ENCODE measurements at places on chromosomes 3 and 15. TPM values are rescaled to one million over a fixed set of nuclear protein-coding genes. Genes with fewer than 3 reads are reported as not detected.
A peak's percentile ranks its signal among the peaks of the same experiment; 100 is the strongest.

DNA sequence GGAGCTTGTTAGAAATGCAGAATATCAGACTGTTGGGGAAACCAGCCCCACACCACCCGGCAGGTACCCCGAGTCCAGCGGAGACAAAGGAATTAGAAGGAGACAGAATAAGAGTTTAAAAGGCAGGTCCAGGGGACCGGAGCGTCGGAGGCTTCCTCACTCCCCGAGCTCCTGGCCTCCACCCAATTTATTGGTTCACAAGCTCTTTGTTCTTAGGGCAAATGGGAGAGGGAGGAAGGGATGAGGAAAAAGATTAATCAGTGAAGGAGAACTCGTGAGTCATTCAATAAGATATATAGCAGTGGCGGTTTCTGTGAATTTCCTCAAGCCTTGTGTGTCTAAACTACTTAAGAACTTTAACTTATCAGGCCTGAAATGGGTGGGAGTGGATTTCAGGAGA, 32.1 kb upstream of the WDR72 start:
- H3K4me3 ChIP-seq, result peak overlapping the region; percentile 22
- no peaks in the 10 kb centered on the region for H3K36me3 ChIP-seq
- H3K4me1 ChIP-seq, result peaks cover 40% of the 10 kb centered on the region
- H3K27me3 ChIP-seq, result no peaks in the 10 kb centered on the region

The ARIH2 gene
- 109 TPM for total RNA-seq

DNA sequence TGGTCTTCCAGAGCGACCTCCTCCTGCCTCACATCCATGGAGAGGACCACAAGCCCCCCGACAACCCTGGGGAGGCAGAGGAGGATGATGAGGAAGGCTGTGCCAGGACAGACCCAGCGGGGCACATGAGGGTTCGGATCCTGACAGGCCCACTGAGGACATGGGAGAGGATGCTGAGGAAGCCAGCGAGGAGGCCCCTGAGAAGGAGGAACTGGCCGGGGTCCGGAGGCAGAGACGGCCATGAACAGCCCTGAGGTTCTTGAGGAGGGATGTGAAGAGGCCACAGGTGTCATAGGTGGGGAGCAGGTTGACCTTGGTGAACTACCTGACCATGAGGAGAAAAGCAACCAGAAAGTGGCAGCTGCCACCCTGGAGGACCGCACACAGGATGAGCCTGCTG, 54.9 kb upstream of the WNT7A start:
- H3K4me3 ChIP-seq, result no peak overlapping the region
- no peak overlapping the region for H3K27ac ChIP-seq
- H3K27me3 ChIP-seq, result peaks cover 36% of the 10 kb centered on the region
- H3K4me1 ChIP-seq, result no peaks in the 10 kb centered on the region
- H3K36me3 ChIP-seq, result no peaks in the 10 kb centered on the region
- no peak for DNase-seq

DNA sequence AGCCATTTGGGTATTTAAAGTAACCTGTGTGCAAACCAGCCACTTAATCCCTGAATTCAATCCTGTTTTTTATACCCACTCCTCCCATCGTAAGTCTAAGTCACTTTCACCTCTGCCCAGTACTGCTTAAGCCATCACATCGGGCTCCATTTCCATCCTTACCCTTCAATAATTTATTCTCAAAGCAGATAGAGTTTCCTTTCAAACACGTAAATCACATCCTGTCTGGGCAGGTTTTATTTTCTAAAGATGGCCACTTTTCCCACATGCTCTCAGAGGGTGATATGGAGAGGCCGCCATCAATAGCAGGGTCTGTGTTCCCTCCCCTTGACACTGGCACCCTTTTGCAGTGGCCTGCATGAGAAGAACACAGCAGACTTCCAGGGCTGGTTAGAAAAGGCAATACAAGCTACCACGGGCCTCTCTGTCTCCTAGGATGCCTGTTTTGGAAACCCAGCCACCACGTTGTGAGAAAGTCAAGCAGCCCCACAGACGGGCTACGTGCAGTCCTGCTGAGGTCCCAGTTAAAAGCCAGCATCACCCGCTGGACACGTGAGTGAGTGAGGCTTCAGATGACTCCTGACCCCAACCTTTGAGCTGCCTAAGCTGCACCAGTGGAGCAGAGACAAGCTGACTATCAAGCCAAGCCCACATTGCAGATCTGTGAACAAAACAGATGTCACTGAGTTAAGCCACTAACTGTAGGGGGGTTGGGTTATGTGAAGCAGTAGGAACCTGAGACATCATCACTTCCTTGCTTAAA, 241.8 kb upstream of the SLCO3A1 start:
- no peak overlapping the region for H3K4me3 ChIP-seq
- H3K27ac ChIP-seq, result no peak overlapping the region
- H3K36me3 ChIP-seq, result no peaks in the 10 kb centered on the region
- H3K4me1 ChIP-seq, result no peaks in the 10 kb centered on the region
- no peak for DNase-seq

- no peak for DNase-seq
- peaks cover 28% of the 10 kb centered on the region for H3K4me1 ChIP-seq
- H3K27me3 ChIP-seq, result no peaks in the 10 kb centered on the region
- H3K27ac ChIP-seq, result peak overlapping the region; percentile 34
- H3K36me3 ChIP-seq, result no peaks in the 10 kb centered on the region
- no peak overlapping the region for H3K4me3 ChIP-seq
These were observed 231.6 kb upstream of the GOLGA6L4 start for GRCh38 chr15:84003791-84004503.

- no peak for DNase-seq
- H3K4me3 ChIP-seq, result no peak overlapping the region
- H3K36me3 ChIP-seq, result no peaks in the 10 kb centered on the region
- H3K4me1 ChIP-seq, result no peaks in the 10 kb centered on the region
- H3K27ac ChIP-seq, result no peak overlapping the region
These were observed 223.4 kb downstream of the SNRPN start for GRCh38 chr15:25177955-25178801.

The MOBP gene
- total RNA-seq, result 0.57 TPM

The GPR160 gene
- 53.8 TPM for total RNA-seq

DNA sequence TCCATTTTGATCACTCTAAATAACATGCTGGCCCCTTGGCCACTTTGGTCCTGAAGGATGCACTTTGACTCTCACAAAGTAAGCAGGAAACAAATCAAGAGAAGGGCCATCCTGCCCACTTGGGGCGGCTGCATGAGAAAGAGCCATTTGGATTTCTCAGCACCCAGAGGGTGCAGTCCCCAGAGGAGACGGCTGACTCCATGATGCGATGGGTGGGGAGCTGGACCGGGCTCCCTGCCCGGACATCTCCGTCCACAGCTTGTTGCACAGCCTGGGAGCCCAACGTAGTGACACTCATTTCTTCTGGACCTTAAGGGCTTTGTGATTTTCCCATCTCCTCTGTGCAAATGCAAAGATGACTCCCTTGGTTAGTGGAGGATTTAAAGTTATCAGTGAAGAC, 4.0 kb upstream of the HRH1 start:
- no peak overlapping the region for H3K27ac ChIP-seq
- no peak for DNase-seq
- H3K4me1 ChIP-seq, result peaks cover 15% of the 10 kb centered on the region
- no peaks in the 10 kb centered on the region for H3K36me3 ChIP-seq

DNA sequence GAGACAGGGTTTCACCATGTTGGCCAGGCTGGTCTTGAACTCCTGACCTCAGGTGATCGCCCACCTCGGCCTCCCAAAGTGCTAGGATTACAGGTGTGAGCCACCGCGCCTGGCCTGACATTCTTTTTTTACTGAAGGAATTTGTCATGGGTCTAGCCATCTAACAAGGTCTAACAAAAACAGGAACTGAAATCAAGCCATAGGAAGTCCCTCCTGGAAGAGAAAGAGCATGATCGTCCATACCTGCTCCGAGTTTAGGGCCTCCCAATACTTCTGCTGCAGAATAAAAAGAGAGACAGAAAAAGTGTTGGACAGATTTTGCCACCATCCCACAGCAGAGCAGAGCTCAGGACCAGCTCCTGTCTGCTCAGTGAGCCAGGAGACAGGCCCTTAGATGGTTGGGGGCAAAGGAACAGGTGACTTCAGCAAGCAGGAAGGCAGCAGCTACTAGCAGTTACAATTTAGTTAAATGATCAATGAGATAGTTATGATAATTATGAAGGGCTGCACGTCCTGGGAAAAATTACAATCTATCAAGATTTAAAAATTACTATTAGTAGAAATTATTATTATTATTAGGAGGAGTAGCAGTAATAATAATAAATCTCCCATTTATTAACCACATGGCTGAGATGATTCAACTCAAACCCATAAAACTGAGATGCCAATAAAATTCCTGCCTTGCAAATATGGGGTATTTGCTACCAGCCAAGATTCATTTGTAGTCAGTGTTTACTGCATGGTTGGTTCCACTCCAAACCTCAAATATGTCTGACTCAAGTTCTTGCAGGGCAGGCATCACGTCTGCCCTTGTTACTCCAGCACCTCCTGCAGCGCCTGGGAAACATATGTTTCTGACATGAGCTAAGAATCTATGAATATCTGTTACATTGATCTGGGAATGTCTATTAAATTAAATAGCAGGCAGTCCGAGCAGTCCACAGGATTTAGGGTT, 40.1 kb downstream of the TMEM44 start:
- no peak overlapping the region for H3K4me3 ChIP-seq
- H3K27me3 ChIP-seq, result no peaks in the 10 kb centered on the region
- peak; percentile 78 for DNase-seq

The SCN11A gene
- total RNA-seq, result not detected

DNA sequence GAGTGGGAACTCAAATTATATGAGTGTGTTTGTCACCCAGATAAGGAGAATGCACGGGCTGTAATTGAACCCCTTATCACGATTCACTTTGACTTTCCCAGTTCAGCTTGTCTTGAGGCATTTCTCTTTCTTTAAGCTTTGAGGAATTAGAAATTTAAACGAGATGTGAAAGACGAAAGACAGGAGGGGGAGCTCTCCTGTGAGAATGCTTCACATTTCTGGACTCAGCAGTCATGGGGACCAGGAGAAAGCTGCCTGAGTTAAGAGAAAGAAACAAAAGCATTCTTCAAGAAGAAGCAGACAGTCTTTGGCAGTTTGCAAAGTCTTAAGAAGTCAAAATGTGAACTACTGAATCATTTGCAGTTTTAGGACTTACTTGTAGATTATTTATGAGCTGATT, 205.6 kb downstream of the NECTIN3 start:
- no peak overlapping the region for H3K4me3 ChIP-seq
- DNase-seq, result no peak
- no peak overlapping the region for H3K27ac ChIP-seq
- H3K4me1 ChIP-seq, result peaks cover 9% of the 10 kb centered on the region
- H3K36me3 ChIP-seq, result no peaks in the 10 kb centered on the region

The RBSN gene
- 21.2 TPM for total RNA-seq

The GP5 gene
- total RNA-seq, result 0.21 TPM

The LARP6 gene
- total RNA-seq, result 30.8 TPM

DNA sequence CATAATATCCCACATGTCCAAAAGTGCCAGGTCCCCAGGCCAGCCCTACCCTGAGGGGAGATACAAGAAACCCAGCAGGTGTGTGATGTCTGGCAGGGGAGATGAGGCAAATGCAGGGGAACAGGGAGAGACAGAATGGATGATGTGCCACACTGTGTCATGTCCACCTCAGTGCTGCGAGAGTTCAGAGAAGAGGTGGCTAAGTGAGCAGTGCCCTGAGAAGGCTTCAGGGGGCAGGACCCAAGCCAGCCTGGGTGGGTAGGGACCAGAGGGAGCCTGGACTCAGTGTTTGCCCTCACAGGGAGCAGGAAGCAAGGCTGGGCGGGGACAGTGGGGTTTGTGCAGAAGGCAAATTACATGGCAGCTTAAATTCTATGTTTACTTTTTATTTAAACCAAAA, 61.2 kb downstream of the KLHL6 start:
- H3K36me3 ChIP-seq, result no peaks in the 10 kb centered on the region
- H3K4me3 ChIP-seq, result no peak overlapping the region
- no peak overlapping the region for H3K27ac ChIP-seq

The STAC gene
- 12.0 TPM for total RNA-seq

The PLSCR4 gene
- total RNA-seq, result 6.3 TPM

GRCh38 chr3:112814266-112814665, 32.4 kb downstream of the CD200R1L start:
- DNase-seq, result no peak
- peaks cover 11% of the 10 kb centered on the region for H3K4me1 ChIP-seq
- no peaks in the 10 kb centered on the region for H3K36me3 ChIP-seq
- no peaks in the 10 kb centered on the region for H3K27me3 ChIP-seq
- H3K27ac ChIP-seq, result no peak overlapping the region

DNA sequence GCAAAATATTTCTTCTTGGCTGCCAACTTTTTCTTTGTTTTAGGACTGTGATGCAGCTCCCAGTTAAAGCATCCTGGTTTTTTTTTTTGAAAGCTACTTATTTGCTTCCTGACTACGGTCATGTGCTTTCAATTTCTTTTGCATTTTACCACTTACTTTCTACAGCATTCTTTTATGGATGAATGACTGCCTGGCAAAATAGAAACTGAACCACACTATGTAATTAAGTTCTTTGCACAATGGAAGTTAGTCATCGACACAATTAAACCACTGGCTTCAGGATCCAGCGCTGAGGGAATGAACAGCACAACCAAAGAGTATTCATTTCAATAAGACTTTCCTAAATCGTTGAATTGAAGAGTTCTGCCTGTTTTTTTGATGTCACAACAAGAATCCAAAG, 82.2 kb upstream of the EPHA3 start:
- H3K4me3 ChIP-seq, result no peak overlapping the region
- no peaks in the 10 kb centered on the region for H3K36me3 ChIP-seq
- H3K27me3 ChIP-seq, result no peaks in the 10 kb centered on the region

DNA sequence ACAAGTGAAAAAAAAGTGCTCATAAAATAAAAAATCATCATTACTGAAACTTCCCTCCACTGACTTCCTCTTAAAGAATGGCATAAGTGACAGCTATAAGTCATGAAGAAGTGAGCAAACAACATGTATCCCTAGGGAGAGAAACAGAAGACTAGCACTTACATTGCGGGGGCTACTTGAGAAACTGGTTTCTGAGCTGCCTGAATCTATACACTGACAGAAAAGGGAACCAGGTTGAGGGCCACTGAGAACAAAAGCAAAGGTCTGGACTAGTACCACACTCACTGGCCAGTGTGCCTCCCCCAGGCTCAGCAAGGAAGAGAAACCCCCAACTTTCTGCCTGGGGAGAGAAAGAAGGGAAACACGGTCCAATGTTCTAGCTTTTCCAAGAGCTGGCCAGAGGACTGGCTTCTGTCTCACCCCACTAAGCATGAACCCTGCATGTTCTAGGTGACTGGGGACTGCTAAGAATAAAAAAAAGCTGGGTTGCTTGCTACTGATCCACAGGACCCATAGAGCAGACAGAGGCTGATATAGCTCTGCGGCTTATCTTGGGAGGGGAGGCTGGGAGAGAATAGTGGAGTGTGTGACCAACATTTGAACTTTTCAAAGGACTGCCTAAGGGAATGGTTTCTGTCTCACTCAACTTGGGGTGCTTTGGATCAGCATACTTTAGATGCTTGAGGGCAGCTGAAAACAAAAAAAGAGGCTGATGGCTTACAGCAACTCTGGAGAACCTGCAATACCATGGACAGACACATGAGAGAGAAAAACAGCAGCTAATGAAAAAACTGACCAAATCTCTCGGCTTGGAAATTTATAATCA, 8.1 kb downstream of the RAD18 start:
- H3K4me1 ChIP-seq, result no peaks in the 10 kb centered on the region
- peaks cover 6% of the 10 kb centered on the region for H3K36me3 ChIP-seq
- no peak overlapping the region for H3K27ac ChIP-seq
- H3K27me3 ChIP-seq, result no peaks in the 10 kb centered on the region
- DNase-seq, result no peak
